ENCODE measurements at places on chromosomes 4 and X.
A peak's percentile ranks its signal among the peaks of the same experiment; 100 is the strongest.

DNA sequence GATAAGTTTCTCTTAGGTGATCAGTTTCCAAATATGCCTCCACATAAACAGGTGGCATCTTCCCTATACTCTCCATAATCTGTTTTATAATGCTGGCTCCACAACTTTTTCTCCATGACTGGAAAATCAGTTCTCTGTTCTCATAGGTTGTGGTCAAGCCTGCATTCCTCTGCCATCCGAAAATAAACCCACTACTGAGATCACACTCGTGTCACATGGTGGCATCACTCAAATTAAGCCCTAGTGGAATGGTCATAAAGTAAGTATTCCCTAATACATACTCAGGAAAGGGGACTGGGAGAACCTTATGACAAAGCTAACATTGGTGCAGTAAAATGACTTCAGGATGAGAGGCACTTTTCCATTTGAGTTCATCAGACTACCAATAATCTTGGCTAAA, 37.6 kb downstream of the MAGED4B start:
- DNase-seq = no peak

DNA sequence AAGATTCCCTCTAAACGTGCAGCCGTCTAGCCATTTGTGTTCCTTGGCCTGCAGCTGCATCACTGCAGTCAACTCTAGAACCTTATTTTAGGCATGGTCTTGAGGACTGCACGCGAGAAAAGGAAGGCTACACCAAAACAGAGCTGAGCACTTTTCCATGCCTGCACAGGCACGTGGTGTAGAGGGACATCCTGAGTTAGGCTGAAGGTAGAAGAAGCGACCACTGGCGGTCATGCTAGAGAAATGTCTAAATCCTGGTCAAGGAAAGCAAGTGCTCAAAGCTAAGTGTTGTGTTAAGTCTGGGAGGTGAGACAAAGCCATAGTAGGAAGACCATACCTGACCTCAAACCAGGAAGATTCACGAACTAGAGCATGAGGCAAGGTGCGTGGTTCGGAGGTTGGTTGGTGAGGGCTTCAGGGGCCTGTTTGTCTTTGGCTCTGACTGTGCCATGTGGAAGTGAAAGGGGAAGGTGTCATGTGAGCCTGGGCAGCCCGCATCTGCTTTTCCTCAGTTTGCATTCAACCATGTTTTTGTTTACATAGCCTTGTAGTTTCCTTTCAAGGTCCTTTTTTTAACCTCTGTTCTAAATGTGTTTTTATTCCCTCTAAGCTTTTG, 203.8 kb downstream of the AASDH start:
- peak; percentile 31 for DNase-seq

DNA sequence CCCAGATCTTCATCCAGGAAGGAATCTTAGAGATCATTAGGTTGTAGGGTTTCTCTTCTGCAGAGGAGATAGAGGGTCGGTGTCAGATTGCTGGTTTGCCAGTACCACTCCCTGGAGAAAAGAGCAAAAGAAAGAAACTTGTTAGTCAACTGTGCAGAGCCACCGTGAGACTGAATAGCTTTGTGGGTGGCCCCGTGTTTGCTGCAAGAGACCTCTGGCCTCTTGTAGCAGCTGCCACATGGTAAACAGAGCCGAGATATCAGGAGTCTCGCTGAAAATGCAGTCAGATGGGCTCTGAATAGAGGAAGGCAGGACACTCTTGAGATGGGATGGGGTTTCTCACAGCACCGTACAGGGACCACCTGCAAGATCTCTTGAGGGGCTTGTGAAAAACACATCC, 149.7 kb downstream of the PTTG2 start:
- DNase-seq = no peak

DNA sequence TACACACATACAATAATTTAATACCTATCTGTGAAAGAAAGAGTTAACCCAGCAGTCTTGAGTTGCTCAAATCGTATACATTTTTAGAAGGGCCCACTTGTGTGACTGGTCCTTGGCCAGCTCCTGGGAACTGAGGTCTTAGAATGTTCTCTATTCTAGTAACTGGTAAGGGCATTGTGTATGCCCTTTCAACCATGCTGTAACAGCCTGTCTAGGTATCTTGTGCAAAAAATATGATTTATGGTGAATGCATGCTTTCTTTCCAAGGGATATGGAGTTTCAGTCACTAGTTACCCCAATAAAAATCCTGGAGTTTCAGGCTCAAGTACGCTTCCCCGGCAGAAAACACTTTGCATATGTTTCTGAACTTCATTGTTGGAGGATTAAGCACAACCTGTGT, 140.6 kb downstream of the NEXMIF start:
- DNase-seq = no peak

DNA sequence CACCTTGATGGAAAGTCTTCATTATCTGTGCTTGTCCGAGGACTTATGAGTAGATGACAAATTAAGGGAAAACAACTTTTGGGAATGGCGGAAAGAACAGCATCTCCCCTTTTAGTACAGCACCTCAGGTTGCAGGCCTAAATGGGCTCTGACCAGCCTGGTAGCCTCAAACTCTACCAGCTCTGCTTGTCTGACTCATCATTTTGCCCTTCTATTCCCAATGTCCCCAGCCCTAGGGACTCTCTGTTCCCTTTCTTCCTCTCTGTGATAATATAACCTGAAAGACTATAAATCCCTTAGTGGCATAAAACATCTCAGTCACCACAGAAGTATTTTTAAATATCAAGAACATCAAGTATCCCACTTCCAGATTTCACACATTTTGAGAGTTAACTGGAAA, 121.9 kb downstream of the THOC2 start:
- no peak for DNase-seq

GRCh38 chr4:58711039-58711438, 1600.9 kb upstream of the IGFBP7 start:
- no peak for DNase-seq

GRCh38 chr4:78766650-78767049, 9.5 kb upstream of the BMP2K start:
- DNase-seq = no peak

DNA sequence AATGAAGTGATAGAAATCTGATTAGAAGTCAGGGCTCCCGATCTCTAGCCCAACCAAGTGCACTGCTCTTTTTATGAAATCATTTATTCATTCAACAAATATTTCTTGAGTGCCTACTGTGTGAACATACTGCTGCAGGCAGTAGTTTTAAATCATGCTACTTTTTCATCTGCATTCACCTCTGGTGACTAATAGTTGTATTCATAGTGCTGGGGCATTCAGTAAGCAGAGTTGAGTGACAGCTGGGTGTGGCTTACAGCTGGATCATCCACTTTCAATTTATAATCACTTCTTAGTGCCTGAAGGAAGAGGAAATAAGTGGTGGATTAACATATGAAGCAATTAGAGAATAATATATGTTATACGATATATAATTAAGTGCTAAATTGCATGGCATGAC, 94.1 kb upstream of the HPRT1 start:
- DNase-seq = no peak

DNA sequence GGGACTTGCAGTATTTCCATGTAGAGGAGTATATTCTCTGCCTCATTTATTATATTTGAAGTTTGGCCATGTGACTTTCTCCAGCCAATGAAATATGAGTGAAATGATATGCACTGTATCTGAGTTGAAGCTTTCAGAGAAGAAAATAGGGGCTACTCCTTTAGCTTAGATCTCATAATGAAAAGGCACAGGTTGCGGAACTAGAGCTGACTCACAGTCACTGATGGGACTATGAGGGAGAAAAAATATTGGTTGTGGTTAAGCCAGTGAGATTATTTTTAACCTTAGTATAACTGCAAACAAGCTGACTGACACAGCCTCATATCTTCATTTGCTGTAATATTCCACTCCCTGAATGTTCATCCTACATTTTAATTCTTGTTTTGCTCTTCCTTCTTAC, 1104.3 kb downstream of the RPA4 start:
- no peak for DNase-seq

DNA sequence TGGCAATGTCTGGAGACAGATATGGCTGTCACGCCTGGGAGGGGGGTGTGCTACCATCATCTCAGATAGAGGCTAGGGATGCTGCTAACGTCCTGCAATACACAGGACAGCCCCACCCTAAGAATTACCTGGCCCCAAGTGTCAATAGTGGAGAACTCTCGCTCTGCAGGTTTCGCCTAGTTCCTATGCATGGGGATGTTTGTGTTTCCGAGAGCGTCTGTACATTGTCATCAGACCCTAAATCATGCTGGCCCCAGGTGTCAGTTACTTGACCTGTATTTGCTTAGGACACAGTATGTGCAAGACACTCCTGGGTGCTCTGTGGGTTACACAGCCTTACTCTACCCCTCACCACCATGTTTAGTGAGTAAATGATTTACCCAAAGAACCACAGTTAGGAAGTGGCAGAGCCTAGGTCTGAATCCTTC, 90.8 kb downstream of the AFF1 start:
- no peak for DNase-seq

DNA sequence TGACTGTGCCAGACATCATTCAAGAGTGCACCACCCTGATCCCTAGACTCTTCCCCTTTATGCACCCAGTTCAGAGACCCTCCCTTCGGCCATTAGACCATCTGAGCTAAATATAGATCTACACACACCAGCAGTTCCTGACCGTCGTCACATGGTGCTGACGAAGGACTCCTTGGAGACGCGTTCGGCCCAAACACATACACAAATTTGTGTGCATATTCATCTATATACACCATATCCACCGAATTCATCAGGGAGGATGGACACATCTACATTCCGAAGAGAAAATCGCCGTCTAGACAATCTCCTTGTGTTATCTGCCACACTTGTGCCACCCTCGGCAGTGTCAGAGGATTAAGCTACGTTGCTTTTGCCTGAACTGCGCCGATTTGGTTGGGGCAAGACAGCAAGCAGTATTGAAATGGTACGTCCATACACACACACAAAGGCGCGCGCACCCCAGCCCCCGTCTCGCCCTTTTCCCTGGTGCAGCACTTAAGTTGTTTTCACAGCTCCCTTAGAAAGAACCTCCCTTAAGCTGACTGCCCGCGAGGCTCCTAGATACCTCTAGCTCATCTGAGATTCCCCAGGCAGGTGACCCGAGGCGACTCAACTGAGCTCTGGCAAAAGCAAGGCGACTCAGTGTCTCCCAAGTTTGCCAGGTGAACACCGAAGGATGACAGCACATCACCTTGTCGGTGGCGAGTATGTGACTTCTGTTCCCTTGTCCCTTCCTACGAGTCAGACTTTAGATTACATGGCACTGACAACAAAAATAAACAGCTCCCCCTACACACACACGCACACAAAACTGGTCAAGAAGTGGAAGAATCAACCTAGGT, 1.0 kb downstream of the RASGEF1B start:
- peak; percentile 12 for DNase-seq

GRCh38 chr4:100894339-100894870, 376.6 kb upstream of the EMCN start:
- no peak for DNase-seq

DNA sequence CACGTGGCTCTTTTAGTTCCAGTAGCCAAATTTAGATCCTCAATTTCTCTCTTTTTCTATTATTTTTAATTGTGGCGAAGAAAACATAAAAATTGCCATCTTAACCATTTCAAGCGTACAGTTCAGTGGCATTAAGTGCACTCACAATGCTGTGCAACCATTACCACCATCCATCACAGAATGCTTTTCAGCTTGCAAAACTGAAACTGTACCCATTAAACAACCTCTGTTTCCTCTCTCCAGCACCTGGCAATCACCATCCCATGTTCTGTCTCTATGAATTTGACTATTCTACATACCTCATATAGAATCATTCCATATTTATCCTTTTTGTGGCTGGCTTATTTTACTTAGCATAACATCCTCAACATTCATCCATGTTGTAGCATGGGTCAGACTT, 74.9 kb downstream of the METTL14 start:
- DNase-seq = no peak

DNA sequence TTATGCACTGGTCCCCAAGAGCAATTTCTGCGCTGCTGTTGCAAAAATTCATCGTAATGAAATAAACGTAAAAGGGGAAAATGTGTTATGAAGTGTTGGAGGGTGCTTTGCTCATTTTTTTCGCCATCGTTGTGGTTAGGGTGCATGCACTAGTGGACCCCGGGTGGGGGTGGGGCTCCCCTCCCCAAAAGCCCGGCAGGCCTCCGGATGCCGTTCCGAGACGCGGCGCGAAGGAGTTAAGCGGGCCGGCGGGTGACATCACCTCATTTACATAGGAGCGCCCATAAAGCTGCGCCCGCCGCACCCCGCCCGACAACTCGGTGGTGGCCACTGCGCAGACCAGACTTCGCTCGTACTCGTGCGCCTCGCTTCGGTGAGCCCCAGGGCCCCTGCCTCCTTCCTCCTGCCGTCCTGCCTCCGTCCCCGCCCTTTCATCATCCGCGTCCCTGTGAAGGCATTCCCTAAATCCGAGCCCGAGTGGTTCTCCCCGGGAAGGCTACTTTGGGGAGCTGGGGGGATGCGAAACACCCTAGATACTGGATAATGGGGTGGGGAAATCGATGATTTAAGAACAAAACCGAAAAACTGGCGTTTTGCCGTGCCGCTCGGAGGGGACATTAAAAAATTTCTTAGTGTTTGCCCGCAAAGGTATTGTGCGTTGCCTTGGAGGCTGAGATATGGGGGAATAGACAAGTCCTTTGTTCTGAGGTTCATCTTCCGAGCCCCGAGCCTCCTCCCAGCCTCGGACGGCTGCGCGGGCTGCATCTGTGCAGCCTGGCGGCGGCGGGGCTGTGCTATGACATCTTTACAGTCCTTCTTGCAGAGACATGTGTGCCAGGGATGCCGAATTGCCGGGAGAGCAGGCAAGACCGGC, at the start of gene TMSB4X:
Gene TMSB4X, plus strand, starts transcription at position 315 of the 874 bp plus-strand sequence.
- DNase-seq = peak; percentile 79

DNA sequence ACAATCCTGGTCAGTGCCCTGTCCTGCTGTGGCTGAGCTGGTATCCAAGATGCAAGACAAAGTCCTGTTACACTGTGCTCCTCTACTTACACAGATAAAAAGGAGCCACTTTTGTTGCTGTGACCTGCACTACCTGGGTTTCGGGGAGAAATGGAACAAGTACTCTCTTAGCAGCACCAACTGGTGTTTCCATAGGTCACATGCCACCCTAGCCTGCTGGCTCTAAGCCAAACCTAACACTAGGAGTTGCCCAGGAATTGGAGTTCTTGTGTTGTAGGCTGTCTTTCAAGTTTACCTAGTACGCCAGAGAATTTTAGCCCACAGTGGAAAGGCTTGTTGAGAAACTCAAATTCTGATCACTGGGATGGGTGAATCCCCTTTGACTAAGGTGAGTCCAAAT, 727.4 kb downstream of the FAM133A start:
- DNase-seq = no peak

GRCh38 chr4:78293348-78293747, 236.2 kb downstream of the FRAS1 start:
- peak; percentile 47 for DNase-seq

GRCh38 chr4:111393781-111394180, 751.5 kb upstream of the FAM241A start:
- no peak for DNase-seq

GRCh38 chrX:38327775-38328081, 419 bp upstream of the RPGR start:
- DNase-seq = no peak

GRCh38 chrX:15242899-15243555, 26.9 kb downstream of the ASB9 start:
- peak; percentile 75 for DNase-seq

- no peak for DNase-seq
These were observed 5.9 kb downstream of the BCOR start for GRCh38 chrX:40091691-40092421.

GRCh38 chr4:138409670-138410069, 167.5 kb upstream of the SLC7A11 start:
- DNase-seq = no peak

- no peak for DNase-seq
These were observed 81.4 kb downstream of the SH3RF1 start for GRCh38 chr4:169189372-169189771.

Data from adipocyte (in vitro differentiated cells).